Breast epithelium (tissue), 4 donors: ENCODE measurements at places on chromosomes 7 and 10.

DNA sequence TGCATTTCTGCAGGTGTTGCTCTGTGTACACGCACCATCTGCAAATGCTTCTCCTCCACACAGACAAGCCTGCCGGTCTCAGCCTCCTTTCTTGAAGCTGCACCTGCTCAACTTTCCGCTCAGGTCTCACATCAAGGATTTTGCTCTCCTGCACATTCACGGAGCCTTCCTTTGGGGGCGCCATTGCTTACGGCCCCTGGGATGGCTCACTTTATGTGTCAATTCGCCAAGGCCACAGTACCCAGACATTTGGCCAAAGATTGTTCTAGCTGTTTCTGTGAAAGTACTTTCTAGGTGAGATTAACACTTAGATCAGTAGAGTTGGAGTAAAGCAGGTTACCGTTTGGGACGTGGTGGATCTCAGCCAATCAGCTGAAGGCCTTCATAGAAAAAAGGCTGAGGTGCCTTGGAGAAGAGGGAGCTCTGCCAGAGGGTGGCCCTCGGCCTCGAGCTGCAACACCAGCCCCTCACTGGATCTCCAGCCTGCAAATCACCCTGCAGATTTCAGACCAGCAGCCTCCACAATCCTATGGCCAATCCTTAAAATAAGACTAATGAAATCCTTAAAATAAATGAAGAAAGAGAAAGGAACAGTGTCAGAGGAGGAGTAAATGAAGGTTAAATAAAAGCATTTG lies 39.9 kb upstream of the PPP2R2D start:
- H3K27ac ChIP-seq, result no peak overlapping the region
- peak; percentile 10 for DNase-seq
- H3K4me1 ChIP-seq, result no peaks in the 10 kb centered on the region
- H3K36me3 ChIP-seq, result no peaks in the 10 kb centered on the region
- H3K4me3 ChIP-seq, result no peak overlapping the region

DNA sequence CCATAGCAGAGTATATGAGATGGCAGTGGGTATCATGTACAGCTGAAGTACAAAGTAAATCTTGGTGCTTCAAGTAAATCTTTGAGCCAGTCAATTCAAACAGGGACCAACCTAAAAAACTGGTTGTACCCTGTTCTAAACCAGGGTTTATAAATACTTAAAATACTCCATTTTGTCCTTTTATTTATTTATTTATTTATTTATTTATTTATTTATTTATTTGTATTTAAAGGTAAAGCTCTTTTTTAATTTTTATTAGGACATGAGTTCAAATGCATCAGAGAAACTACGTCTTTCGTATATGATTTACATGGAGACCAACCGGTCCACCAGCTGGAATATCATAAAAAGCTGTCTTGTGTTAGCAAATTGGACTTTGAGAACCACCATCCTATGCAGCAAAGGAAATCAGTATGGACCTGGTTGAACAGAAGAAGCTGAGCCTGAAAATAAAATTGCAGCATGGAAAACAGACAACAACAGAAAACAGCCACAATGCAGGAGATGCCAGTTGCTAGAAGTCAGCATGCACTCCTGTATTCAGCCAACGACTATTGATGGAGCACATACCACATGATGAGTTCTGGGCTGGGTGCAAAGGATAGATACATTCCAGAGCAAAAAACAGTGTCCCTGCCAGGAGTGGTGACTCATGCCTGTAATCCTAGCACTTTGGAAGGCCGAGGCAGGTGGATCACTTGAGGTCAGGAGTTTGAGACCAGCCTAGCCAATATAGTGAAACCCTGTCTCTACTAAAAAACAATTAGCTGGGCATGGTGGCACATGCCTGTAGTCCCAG lies 60.0 kb downstream of the PLXNA4 start:
- H3K36me3 ChIP-seq, result no peaks in the 10 kb centered on the region
- DNase-seq, result no peak
- no peak overlapping the region for H3K27ac ChIP-seq
- no peaks in the 10 kb centered on the region for H3K27me3 ChIP-seq
- no peaks in the 10 kb centered on the region for H3K4me1 ChIP-seq

DNA sequence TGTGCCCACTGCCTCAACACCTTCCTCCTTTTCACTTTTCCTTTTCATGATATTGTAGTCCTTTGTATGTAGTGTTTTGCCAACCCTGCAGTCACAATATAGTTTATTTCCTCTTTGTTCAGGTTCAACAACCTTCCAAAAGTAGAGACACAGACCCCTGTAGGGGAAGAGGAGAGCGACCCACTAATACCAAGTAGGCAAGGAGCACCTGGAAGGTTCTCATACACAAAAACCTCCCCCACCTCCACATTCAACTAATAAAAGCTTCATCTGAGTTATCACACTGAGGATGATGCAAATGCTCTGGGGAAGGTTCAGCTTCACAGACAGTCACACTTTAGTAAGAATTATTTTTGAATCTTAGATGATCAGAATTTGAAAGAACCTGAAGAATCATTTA lies 41.6 kb downstream of the PIK3AP1 start:
- H3K36me3 ChIP-seq, result no peaks in the 10 kb centered on the region
- DNase-seq, result no peak
- no peaks in the 10 kb centered on the region for H3K27me3 ChIP-seq
- no peak overlapping the region for H3K27ac ChIP-seq
- H3K4me3 ChIP-seq, result no peak overlapping the region

- no peaks in the 10 kb centered on the region for H3K36me3 ChIP-seq
- no peak overlapping the region for H3K4me3 ChIP-seq
- H3K27ac ChIP-seq, result no peak overlapping the region
- H3K27me3 ChIP-seq, result no peaks in the 10 kb centered on the region
- DNase-seq, result no peak
Observed at GRCh38 chr10:75018686-75019307, 92.7 kb upstream of the SAMD8 start.

GRCh38 chr10:80447436-80448190 lies 6.5 kb upstream of the TSPAN14 start:
- no peak overlapping the region for H3K4me3 ChIP-seq
- no peak overlapping the region for H3K27ac ChIP-seq
- H3K36me3 ChIP-seq, result no peaks in the 10 kb centered on the region
- H3K4me1 ChIP-seq, result no peaks in the 10 kb centered on the region
- H3K27me3 ChIP-seq, result no peaks in the 10 kb centered on the region

DNA sequence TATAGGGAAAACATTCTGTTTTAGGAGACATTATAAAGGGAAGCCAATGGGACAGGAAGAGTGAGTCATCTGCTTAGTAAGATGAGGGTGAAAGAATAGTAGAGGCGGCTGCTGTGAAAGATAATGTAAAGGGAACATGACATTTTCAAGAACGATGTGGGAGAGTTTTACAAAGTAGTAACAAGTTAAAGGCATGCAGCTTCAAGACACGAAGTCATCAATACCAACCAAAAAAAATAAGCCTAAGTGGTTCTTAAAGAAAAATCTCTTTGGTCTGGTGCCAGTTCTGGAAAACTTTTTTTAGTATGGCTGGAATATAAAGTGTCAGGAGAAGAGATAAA lies 6.1 kb downstream of the GSTO1 start:
- H3K36me3 ChIP-seq, result no peaks in the 10 kb centered on the region
- H3K4me3 ChIP-seq, result no peak overlapping the region
- H3K4me1 ChIP-seq, result no peaks in the 10 kb centered on the region
- H3K27ac ChIP-seq, result peak overlapping the region; percentile 54
- no peaks in the 10 kb centered on the region for H3K27me3 ChIP-seq

GRCh38 chr7:157674715-157675426 lies 338.1 kb downstream of the DNAJB6 start:
- no peak overlapping the region for H3K4me3 ChIP-seq
- no peaks in the 10 kb centered on the region for H3K4me1 ChIP-seq
- H3K27me3 ChIP-seq, result no peaks in the 10 kb centered on the region
- DNase-seq, result no peak
- H3K36me3 ChIP-seq, result no peaks in the 10 kb centered on the region

- no peaks in the 10 kb centered on the region for H3K4me1 ChIP-seq
- H3K27ac ChIP-seq, result peak overlapping the region; percentile 78
- no peaks in the 10 kb centered on the region for H3K36me3 ChIP-seq
Observed at GRCh38 chr10:30553626-30554439, 75.7 kb downstream of the LYZL2 start.

DNA sequence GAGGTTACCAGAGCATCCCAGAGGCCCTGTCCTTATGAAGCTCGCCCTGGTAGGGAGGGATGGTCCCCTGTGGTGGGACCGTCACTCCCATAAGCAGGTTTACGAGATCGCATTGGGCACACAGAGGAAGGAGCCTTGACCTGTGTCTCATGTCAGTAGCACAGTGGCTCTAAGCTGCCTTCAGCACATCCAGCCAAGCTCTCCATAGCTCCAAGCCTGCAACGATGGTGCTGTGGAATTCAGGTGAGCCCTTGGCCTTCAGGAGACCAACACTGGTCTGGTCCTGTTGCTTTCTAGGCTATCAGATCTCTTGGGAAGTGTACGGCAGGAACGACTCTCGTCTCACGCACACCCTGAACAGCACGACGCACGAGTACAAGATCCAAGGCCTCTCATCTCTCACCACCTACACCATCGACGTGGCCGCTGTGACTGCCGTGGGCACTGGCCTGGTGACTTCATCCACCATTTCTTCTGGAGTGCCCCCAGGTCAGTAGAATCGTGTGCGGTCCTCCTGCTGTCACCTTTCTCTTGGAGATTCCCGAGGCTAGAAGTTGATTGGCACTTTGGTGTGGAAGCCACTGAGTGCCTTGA lies 605.3 kb upstream of the FOXK1 start:
- H3K4me3 ChIP-seq, result no peak overlapping the region
- no peak for DNase-seq
- no peaks in the 10 kb centered on the region for H3K27me3 ChIP-seq

DNA sequence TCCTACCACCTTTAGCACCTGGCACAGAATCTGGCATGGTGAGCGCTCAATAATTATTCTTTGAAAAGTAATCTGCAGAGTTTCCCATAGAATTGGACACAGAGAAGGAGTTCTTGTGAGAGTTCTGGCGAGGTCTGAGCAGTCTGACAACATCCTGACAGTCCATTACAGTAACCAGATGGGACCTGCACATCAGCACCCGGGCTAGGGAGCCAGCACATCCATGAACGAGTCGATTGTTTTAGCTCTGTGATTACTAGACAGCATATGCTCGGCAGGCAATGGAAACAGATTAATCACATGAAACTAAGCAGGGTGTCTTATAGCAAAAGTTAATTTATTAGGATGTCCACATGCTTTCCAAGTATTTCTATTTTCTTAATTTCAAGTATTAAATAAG lies 96.7 kb downstream of the SEMA3D start:
- no peaks in the 10 kb centered on the region for H3K36me3 ChIP-seq
- no peak overlapping the region for H3K4me3 ChIP-seq
- no peak overlapping the region for H3K27ac ChIP-seq
- H3K4me1 ChIP-seq, result no peaks in the 10 kb centered on the region

GRCh38 chr7:146960773-146961391 lies 844.3 kb downstream of the CNTNAP2 start:
- no peak for DNase-seq
- H3K4me1 ChIP-seq, result no peaks in the 10 kb centered on the region
- H3K36me3 ChIP-seq, result no peaks in the 10 kb centered on the region
- H3K27me3 ChIP-seq, result no peaks in the 10 kb centered on the region
- H3K27ac ChIP-seq, result no peak overlapping the region

DNA sequence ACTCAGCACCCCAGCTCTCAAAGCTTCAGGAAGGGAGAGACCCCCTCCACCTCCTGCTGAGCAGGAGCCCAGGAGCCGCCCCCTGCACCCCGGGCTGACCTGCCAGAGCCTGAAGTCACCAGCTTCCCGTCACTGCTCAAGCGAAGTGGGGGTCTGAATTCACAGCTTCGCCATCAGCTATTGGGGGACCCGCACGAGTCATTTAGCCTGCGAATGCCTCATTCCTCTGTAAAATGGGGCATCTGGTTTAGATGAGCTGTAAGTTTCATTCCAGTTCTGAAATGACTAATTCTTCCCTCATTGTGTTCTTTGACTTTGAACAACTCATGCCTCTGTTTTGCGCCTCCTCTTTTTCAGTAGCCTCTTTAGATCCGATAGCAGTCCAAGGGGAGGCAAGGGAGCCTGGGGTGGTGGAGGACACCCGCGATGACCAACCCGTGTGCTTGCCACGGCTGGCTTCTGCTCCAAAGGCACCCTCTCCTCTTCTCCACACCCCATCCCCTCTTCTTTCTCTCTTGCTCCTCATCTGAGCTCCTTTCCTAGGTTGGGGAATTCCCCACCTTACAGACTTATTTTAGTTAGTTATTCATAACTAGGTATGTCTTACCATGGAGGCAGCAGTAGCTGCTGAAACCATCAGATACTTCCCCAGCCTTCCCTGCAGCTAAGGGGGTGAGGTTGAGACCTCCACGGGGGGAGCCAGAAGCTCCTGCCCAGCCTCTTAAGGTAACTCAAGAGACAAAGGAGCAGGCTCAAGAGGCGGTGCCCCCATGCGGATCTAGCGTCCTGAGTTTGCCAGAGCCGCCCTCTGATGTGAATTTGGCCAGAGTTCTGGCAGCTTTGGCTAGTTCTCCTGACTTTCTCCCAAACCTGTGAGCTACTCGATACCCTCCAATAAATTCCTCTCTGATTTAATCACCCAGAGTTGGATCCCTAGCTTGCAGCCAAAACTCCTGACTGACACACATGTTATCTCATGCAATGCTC lies 47.7 kb downstream of the RBM17 start:
- no peaks in the 10 kb centered on the region for H3K4me1 ChIP-seq
- no peaks in the 10 kb centered on the region for H3K36me3 ChIP-seq
- no peak overlapping the region for H3K4me3 ChIP-seq
- no peak for DNase-seq
- no peaks in the 10 kb centered on the region for H3K27me3 ChIP-seq

DNA sequence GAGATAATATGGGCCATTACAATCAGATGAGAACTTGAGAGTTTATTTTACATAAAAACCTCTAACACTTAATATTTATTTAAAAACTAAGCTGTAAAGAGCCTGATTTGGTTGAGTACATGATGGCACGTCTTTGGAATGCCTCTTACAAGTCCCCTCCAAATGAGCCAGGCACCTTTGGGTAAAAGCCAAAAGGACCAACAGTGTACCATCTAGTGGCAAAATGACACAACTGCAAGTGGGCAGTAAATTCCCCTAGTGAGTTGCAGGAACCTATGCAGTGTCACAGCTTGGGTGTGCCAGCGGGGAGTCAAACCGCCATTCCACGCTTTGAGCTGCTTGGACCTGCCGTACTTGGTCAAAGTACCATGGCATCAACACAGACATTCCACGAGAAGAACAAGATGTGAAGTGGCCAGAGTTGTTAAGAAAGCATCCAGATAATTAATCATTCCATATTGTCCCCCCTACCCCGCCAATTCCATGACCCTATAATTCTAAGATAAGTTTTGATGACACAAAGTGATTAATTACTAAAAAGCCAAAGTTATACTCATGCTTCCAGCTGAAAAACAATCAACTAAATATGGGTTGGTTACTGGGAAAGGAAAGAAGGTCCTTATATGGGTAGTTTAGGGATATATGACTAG lies 115.2 kb downstream of the SORBS1 start:
- H3K4me3 ChIP-seq, result no peak overlapping the region
- no peak for DNase-seq
- peak overlapping the region; percentile 72 for H3K27ac ChIP-seq
- H3K36me3 ChIP-seq, result no peaks in the 10 kb centered on the region
- H3K27me3 ChIP-seq, result no peaks in the 10 kb centered on the region

GRCh38 chr7:113968713-113969112 lies 49.9 kb upstream of the PPP1R3A start:
- DNase-seq, result no peak
- no peaks in the 10 kb centered on the region for H3K4me1 ChIP-seq
- H3K27ac ChIP-seq, result no peak overlapping the region
- H3K36me3 ChIP-seq, result no peaks in the 10 kb centered on the region
- no peak overlapping the region for H3K4me3 ChIP-seq
